Right renal pelvis (tissue), 4 donors: ENCODE measurements at places on chromosomes 11 and 22. TPM values are rescaled to one million over a fixed set of nuclear protein-coding genes. Genes with fewer than 3 reads are reported as not detected.

DNA sequence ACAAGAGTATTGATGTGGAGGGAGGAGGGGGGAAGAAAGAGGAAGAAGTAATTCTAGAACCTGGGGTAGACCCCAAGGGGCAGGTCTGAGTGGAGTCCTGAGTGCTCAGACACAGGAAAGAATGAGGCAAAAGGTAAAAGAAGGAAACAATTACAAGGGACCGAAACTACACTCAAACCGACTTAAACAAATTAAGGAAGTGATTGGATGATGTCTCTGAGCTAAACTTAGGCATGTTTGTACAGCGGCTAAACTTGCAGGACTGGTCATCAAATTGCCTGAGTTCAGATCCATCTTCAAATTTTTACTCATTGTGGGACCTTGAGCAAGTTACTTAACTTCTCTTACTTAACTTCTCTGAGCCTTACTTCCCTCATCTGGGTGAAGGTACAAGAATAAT is 86.3 kb upstream of the LRRC55 start:
- no peak for DNase-seq

- no peak for DNase-seq
Observed at GRCh38 chr22:36997746-36998145, 21.5 kb downstream of the TST start.

- no peak for DNase-seq
Observed at GRCh38 chr11:99098751-99099150, 78.0 kb downstream of the CNTN5 start.

DNA sequence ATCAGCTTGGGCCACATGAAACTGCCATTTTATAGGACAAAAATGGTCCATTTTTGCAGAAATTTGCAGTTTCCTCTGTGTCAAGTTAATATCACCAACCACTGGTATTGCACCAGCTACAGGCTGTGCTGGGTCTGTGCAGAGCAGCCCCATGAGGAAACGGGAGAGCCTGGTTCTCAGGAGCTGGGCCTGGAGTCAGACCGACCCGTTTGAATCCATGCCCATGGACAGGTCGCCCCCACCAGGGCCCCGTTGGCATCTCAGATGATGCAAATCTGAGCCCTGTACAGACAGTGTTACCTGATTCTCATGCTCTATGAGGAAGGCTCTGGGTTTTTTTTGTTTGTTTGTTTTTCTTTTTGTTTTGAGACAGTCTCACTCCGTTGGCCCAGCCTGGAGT is 9.8 kb upstream of the SEC14L6 start:
- no peak for DNase-seq

- DNase-seq = no peak
Observed at GRCh38 chr11:57386178-57386940, 4.1 kb downstream of the PRG2 start.

The FGF19 gene
- polyA plus RNA-seq = 1.7 TPM
